DMS79 treated with DMSO at 0.1 percent for 48 hours (cell line): ENCODE measurements at places on chromosomes 12 and 14.

DNA sequence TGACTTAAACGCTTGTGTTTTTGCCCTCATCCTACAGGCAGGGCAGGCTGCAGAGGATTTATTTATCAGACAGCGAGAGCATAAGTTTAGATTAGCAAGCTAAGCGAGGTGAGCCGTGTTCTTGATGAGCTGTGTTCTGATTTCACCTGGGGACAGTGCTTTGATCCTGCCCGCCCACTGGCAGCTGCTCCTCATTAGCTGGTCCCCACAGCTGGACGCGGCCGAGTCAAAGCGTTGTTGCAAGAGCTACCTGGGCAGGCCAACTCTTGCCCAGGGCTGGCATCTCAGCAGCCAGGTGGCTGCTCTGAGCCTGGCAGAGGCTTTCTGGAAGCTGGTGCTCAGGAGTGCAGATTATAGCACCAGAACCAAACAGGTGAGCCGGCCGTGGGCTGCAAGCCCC, 46.8 kb upstream of the BEGAIN start:
- no peak for DNase-seq

DNA sequence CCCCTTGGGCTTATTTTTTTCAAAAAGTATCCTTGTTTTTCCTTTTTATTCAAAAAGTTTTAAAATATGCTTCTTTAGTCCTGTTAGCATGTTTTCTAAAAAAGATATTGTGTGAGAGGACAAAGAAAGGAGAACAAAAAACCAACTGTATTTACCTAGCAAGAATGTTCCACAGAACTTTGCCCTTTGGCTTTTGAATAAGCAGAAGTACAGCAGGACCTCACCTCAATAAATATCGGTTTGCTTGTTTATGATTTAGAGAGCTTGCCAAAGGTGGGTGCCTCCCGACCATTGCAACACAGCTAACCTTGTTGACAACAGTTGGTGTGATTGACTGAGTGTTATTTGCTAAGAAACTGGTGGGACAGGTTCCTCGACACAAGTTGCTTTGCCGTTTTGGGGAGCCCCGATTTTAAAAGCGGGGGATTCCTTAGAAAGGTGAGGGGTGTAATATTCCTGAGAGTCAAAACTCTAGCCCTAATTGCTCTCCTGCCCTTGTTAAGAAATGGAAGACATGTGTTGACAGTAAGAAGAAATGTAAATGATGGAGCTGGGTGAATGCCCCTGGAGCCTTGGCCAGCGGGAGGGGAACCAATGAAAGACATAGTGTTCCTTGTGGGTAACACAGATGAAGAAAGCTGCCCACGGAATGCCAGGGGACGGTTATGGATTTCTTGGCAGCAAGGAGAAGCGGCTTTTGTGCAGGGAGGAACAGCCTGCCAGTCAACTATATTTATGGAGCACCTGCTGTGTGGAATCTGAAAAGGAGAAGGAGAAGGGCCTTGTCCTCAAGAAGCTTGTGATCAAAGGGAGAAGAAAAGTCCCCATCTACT, 13.7 kb downstream of the MYBPC1 start:
- no peak for DNase-seq

DNA sequence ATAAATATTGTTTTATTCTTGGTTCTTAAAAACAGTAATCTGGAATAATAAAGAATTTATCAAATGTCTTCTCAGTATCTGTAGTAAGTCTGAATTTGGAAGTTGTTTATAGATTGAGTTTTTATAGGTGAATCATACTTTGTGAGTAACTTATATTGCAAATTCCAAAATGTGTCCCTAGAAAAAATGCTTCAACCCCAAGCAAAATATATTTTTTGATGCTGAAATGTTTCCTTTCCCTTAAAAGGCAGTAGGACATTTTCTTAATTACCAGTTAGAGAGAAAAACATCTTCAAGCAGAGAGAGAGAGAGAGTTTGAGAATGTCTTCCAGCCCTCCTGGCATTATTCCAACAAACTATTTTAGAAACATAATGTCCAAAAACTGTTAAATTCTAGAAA, 37.9 kb downstream of the PELI2 start:
- DNase-seq, result no peak

DNA sequence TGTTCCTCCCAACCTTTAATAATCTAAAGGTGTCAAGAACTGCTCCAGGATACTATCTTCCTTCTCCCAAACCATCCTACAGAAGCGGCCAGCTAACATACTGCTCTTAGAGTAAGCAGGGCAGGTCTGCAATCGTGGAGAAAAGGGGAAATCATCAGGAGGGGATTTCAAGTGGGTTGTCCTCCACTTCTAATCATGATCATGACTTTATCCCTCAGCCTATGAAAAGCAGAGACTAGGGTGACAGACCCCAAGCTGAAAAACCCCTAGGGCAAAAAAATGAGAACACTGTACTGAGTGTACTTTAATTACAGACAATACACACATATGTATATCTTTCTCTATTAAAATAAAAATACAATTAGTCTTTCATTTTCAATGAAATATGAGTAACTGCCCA, 13.9 kb downstream of the DUSP16 start:
- DNase-seq, result no peak

DNA sequence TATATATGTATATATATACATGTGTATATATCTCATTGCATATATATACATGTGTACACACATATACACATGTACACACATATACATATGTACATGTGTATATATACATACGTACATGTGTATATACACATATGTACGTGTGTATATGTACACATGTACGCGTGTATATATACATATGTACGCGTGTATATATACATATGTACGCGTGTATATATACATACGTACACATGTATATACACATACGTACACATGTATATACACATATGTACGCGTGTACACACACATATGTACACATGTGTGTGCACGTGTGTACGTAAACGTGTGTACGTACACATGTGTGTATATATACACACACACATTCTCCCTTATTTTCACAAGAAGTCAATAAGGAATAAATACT, 141.6 kb upstream of the TMCC3 start:
- no peak for DNase-seq

DNA sequence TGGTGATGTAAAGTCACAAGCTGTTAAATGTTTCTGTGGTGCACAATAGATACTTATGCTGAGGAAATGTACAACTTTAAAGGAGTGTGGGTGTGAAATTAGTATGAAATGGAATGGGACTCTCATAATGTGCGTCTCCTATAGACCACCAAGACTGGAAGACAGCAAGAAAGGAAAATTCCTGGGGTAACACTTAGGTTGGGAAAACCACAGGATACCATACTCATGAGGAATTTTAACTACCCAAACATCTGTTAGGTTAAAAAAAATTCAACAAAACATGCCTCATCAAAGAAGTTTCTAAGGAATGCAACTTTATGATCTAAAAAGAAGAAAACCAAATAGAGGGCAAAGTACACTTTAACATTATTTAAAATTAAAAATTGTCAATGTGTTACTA, 113.7 kb upstream of the MYF6 start:
- DNase-seq, result no peak

DNA sequence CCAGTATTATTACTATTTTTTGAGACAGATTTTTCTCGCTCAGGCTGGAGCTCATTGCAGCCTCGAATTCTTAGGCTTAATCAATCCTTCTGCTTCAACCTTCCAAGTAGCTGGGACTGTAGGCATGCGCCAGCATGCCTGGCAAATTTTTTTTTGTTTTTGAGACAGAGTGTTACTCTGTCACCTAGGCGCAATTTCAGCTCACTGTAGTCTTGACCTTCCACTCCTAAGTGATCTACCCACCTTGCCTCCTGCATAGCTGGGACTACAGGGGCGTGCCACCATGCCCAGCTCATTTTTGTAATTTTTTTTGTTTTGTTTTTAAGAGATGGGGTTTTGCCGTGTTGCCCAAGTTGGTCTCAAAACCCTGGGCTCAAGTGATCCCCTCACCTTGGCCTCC, 15.2 kb downstream of the ERC1 start:
- no peak for DNase-seq

DNA sequence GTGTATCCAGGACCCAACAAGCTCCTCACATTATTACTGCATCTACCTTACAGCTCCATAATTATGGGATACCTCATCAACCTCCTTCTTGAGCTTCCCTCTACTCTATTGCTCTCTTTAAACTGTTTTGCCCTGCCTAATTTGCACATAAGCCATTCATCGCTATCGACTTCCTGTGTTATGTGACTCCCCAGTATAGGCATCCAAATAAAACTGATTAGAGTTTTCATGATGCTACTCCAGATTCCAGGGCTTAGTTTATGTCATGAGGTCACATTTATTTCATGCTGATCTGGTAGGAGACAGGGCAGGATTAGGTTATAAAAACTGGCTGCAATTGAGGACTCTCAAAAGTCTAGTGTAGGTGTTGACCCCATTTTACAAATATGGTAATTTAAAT, 569.9 kb upstream of the MGAT4C start:
- DNase-seq, result no peak

- no peak for DNase-seq
Observed at GRCh38 chr12:45363903-45364302, 148.0 kb downstream of the ANO6 start.

- peak; percentile 94 for DNase-seq
Observed at GRCh38 chr14:78329371-78329770, 159.2 kb downstream of the NRXN3 start.

DNA sequence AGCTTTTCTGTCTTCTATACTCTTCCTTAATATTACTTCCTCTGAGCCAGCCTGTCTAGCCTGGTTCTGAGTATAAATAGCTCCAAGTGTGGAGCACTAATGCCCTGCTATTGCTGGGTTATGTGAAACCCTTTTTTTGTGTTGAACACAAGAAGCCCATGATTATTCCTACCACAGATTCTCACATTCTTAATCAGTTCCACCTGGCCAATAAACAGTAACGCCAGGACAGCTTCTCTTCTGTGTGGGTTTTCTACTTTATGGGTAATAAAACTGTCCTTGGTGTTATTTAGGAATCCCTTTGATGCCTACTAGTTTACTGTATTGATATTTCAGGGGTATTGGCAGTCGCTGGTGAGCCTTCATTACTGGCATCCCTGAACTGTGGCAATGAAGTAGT, 48.9 kb upstream of the LRIG3 start:
- DNase-seq, result peak; percentile 26

DNA sequence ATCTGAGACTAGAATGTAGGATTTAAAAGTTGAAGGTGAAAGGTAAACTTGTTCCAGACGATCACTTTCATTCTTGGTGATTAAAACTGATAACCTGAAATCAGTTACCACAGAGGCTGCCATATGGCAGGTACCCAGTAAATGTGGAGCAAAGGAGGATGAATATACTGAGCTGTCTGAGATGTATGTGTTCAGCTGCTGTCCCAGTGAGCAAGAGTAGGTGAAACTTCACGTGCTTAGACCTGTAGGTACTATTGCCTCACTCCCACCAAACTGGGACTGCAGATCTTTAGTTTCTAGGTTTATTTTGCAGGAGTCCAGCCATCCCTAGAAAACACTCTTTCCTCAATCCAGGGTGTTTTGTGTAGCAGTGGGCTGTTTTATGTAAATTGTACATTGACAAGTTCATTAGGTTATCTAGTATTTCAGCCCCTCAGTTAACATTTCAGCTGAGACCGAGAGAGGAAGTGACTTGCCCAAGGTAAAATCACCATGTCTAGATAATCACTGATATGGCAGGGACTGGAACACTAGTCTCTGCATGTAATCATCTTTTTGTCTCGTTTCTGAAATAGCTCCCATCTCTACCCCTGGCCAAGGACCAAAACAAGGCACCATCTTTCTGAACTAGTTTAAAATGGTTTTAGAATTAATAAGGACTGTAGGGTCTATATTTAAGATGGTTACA, 62.7 kb downstream of the ATG14 start:
- DNase-seq, result no peak

GRCh38 chr12:48285751-48286650, 64.7 kb downstream of the ZNF641 start:
- DNase-seq, result no peak

- no peak for DNase-seq
Observed at GRCh38 chr14:39827901-39828655, 395.8 kb upstream of the FBXO33 start.

DNA sequence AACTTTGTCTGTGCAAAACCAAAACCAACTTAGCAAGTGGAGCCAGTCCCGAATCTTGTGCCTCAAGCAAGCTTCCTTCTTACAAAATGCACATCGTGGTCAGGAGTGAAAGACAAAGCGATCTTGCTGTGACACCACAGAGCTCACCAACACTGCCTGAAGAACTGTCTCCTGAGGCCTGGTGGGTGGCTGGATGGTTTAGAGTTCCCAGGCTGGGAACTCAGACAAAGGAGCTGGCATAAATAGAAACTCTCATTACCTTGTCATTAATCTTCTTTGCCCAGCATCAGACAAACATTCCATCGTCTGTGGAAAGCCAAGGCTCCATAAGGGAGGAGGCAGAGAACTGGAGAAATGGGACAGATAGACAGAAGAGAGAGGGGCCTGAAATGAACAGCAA, 144.8 kb downstream of the KCNA5 start:
- DNase-seq, result no peak

DNA sequence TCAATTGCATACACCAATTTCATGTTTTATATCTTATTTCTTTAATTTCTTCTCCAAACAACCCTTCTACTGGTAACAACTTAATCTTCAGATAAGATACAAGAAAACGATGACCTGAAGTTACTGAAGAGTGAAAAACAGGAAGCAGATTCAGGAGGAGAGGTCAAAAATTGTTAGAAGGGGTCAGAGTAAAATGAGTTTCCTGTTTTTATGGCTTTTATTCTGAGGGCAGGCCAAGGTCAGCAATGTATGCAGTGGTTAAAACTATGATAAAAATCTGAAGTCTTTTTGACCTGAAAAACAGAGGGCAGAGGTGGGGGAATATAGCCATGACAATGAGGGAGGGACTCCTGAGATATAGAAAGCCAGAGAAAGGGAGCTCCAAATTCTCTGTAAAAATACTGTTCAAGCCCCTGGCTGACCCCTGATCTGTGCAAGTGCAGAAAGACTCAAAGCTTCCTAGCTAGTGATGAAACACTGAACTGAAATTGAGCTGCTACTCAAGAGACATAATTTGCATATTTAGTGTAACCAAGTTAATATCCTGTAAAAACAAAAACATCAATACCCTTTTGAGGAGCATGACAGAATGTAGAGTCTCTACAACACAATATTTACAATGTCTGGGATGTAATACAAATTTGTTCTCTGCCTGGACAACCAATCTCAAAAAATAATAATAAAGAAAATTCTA, 514.3 kb upstream of the SEL1L start:
- no peak for DNase-seq

DNA sequence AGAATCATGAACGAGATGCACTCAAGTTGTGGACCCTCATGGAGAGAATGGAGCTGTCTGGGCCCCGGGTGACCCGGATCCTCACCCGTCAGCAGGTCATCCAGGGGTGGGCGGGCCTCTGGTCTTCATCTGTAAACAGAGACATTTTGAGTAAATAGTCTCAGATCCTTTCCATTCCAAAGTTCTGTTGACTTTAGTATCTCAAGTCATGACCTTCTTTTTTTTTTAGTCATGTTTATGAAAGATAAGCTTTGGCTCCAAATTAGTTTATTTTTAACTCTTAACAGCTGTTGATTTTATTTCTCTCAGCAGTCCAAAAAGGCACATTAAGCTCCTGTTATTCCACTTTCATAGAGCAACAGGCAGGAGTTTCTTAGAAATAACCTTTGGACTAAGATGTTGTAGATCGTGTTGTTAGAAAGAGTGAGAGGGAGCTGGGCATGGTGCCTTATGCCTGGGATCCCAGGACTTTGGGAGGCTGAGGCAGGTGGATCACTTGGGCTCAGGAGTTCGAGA, 48.9 kb upstream of the AMN start:
- no peak for DNase-seq
